ENCODE measurements at places on chromosomes 4 and X.

- DNase-seq, result no peak
Observed at GRCh38 chr4:40672528-40673522, 43.2 kb upstream of the RBM47 start.

- no peak for DNase-seq
Observed at GRCh38 chrX:22037225-22037624, 5.1 kb downstream of the PHEX start.

DNA sequence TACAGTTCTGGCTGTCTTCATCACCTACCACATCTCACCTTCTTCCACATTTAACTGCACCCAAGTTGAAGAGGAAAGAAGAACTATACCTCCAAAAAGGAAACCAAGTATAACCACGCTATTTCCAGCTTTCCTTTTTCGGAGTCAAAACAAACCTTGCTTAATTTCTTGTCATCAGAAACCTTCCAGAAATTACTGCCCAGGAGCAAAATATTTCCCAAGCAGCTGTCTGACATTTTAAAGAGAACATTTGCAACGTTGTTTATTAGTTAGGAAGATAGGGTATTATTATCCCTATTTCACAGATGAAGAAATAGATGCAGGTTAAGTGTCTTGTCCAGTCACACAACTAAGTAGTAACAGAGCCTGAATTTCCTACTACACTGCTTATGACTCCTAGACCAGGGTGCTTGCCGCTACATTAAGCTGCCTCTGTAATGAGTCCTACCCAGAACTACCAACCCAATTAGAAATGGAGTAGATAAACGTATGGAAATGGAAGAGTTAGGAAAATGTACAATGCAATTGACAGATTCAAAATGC, 2.2 kb upstream of the ACSL4 start:
- no peak for DNase-seq

GRCh38 chr4:142264961-142265360, 581.1 kb downstream of the INPP4B start:
- no peak for DNase-seq

DNA sequence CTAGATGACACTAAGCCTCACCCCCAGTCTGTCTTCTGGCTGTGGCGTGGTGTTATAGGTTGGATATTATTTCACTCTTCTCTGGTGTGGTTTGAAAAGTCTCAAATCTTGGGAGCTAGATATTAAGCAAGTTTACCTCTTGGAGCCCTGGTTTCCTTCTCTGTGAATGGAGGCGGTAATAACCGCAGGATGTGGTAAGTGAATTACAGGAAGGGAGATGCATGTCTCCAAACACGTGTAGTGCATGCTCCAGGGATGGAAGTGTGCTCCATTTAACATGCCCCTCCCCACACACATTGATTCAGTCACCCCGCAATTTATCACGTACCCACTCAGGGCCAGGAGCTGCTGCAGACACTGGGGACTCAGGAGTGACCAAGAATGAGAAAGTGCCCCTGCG, 4.9 kb downstream of the ZNF275 start:
- no peak for DNase-seq
